ENCODE measurements at places on chromosomes 11 and 22.

GRCh38 chr11:110948112-110948511 lies 235.9 kb upstream of the ARHGAP20 start:
- no peak for DNase-seq

GRCh38 chr22:20191803-20192202 lies 40.9 kb upstream of the CCDC188 start:
- no peak for DNase-seq

GRCh38 chr11:96292291-96293010 lies 50.5 kb downstream of the MAML2 start:
- DNase-seq, result no peak

GRCh38 chr22:50519151-50519550 lies 6.2 kb downstream of the SCO2 start:
- no peak for DNase-seq

- DNase-seq, result peak; percentile 21
Observed at GRCh38 chr11:32870676-32871075, 21.9 kb upstream of the QSER1 start.

GRCh38 chr11:64757549-64758329 lies 2.0 kb downstream of the PYGM start:
- DNase-seq, result no peak

DNA sequence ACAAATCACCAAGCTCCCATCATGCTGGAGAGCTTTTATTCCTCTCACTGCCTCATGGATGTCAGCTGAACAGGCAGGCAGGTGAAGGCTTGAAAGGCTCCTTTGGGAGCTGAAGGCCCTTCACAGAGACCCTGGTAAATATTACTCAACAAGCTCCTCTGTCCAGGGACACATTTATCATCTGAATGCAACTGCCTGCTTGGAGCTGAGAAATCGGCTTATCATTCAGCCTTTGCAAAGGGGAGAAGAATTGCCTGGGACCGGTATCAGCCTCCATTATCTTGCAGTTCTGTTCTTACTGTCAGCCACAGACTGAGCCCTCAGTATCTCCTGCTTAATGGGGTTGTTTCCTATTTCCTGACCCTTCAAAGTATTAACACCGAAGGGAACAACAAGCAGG lies 113.8 kb upstream of the PITPNB start:
- DNase-seq, result no peak

DNA sequence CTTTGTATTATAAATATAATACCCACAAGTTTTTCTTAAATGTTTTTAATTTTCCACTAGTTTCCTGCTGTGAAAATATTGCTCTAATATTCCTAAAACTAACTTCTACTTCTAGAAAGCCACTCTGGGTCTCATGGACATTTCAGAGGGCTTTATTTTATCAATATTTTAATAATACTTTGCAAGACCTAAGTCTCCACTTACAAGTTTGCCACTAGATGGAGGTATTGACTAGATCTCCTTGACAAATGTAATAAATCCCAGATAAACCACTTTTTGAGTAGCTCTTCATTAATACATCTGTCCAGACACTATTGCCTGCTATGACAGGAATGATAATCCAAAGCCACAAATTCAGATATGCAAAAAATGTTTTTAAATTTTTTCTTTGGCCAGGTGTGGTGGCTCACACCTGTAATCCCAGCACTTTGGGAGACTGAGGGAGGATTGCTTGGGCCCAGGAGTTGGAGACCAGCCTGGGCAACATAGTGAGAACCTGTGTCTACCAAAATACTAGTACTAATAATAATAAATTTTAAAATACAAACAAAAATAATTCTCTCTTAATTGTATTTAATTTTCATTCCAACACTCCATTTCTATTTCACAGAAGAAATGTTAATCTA lies 3.5 kb upstream of the ACAT1 start:
- no peak for DNase-seq

DNA sequence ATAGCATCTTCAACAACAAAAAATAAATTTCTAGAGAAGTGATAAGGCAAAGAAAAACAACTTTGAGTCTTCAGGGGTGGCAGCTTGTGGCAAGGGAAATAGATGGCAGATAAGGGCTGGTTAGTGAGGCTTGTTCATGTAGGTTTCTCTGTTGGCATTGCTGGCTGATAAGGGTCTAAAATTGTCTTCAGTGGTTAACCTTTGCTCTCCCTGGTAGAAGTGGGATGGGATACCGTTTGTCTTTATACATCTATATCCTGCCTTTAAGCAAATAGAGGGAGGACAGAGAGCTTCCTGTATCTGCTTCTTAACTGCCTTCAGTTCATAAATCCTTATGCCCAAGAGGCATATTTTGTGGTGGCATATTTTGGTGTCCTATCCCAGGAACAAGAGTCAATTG lies 57.1 kb downstream of the TRAF6 start:
- no peak for DNase-seq

- DNase-seq, result peak; percentile 19
Observed at GRCh38 chr22:26502688-26503561, 9.3 kb downstream of the TFIP11 start.

GRCh38 chr11:128502726-128503125 lies 84.6 kb downstream of the ETS1 start:
- no peak for DNase-seq

- DNase-seq, result no peak
Observed at GRCh38 chr22:48753381-48753730, 1074.3 kb downstream of the BRD1 start.

GRCh38 chr11:102318469-102318868 lies 1.2 kb downstream of the BIRC3 start:
- peak; percentile 44 for DNase-seq

- DNase-seq, result no peak
Observed at GRCh38 chr11:106421676-106422292, 344.3 kb downstream of the AASDHPPT start.

DNA sequence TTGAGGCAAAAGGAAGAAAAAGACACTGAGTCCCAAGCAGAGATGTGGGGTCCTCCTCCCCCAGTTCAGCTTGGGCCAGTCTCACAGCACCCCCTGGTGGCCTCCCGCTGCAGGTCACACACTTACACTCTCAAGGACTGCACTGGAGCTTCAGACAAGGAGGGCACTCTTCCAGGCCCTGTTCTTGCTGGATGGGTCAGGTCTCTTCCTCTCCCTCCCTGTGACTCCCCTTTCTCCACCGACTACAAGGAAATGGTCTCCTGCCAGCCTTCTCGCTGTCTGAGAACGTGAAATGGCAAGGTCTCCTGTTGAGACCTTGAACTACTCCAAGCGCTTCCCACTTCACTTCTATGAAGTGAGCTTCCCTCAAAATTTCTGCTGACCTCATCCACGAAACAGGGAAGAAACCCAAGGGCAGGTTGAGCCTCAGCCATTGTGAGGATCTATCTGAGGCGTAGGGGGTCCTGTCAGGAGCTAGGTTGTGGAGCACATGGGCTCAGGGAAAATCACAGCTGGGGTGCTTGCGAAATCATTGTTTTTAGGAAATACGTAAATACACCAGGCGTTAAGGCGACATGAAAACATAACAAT lies 11.2 kb upstream of the IGLL1 start:
- peak; percentile 28 for DNase-seq

GRCh38 chr11:72831521-72832300 lies 17.5 kb downstream of the ATG16L2 start:
- DNase-seq, result no peak

DNA sequence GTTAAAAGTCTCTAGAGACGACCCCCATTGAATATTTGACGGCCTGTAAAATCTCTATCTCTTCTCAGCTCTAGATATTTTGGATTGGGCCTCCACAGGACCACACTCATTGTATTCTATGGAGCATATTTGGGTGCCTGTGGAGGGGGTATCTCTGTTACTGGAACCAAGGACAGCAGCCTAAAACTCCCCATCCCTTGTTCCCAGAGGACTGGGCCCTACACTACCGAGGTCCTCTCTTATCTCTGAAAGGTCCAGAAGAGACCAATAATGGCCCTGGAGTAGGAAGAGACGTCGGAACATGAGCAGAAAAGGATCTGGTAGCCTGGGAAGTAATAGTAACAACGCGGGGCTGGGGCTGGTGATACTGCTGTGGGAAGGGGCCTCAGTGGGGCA lies 542 bp downstream of the HPS4 start:
- DNase-seq, result no peak

- no peak for DNase-seq
Observed at GRCh38 chr22:46065691-46066454, 84.5 kb upstream of the PPARA start.

DNA sequence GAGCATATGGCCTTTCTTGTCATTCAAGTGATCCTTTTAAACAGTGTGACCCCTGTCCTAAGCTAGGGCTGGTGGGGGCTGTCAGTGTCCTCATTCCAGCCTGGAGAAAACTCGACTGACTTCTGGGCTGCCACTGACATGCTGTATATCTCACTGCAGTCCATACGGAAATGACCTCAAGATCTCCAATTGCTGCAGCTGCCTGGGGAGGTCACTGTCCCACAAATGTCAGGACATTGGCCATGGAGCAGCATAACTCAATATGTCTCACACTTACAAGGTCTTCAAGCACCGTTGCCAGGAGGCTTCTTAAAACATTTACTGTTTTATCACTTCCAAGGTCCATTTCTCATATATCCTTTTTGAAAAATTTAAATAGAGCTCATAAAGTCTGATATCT lies 27.8 kb upstream of the CSNK2A3 start:
- DNase-seq, result no peak

- DNase-seq, result no peak
Observed at GRCh38 chr11:112644410-112645131, 316.6 kb upstream of the NCAM1 start.

DNA sequence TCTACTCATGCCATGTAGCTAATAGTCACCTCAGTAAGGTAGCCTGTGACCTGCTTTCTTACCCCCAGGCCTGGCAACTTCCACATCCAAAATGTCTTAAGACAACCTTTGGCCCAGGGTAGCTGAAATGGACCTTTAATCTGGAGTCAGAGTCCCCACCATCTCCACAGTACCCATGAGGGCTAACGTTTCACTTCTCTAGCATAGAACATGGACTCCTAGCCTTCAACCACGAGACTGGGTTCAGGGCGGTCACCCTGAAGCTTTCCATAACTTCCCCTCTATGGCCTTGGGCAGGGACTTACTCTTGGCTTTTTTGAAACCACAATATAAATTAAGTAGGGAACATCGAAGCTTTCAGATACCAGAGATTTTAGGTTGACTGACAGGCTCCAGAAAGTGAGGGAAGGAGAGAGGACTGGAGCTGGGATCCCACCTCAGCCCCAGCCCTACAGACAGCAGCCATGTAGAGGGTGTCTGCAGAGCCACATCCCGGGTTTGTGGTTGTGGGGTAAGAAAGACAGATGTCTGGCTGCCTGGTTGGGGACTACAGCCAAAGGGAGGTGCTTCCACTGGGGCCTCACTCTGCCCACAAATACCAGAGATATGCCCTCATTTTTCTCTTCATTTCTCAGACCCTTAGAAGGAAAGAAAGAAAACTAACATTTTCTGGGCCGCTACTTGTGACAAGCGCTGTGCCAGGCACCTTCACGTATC lies 2.6 kb downstream of the TBC1D10A start:
- no peak for DNase-seq

GRCh38 chr22:42780070-42780540 lies 59.4 kb upstream of the A4GALT start:
- peak; percentile 33 for DNase-seq

GRCh38 chr11:17798253-17798652 lies 63.7 kb downstream of the KCNC1 start:
- DNase-seq, result no peak

- no peak for DNase-seq
Observed at GRCh38 chr11:116148056-116148455, 624.7 kb downstream of the BUD13 start.

DNA sequence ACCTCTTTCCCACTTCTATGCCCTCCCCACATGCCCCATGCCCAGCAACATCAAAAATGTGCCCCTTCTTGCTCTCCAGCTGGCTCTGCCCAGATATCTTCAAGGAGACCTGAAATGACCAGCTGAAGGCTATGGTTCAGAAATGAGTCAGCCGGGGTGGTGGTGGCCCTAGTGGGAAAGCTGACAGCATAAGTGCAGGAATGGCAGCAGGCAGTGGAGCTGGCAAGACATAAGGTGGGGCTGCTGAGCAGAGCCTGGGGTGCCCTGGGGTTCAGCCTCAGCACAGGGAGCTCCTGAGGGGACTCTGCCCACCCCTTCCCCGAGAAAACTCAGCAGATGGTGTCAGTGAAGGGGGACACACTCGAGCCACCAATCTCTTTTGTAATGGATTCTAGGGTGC lies 593.4 kb downstream of the BUD13 start:
- no peak for DNase-seq
